Activated T-helper 2 cell treated with anti-CD3 and anti-CD28 coated beads, Interferon-gamma antibody, Interleukin-2, Interleukin-4, amounts not matched to agents 10 μg/mL and 5 μg/mL and 100 μg/mL, durations not matched to agents 14 hours and 24 hours and 36 hours (primary cell): ENCODE measurements at places on chromosomes 2 and 18.

DNA sequence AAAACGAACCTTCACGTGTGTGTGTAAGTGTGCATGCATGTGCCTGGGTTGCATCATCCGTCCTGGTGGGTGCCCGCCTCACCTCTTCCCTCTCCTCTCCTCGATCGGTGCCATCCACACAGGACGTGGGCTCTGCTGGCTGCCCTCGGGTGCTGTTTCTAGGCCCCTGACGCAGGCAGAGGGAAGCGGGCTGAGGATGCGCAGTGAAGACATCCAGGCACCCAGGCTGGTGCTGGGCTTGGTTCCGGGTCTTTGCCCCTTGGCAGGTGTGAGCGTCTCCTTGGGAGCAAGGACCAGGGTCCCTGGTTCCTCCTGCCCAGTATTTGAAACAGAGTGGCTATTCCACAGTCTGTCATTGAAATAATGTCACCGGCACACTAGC is 6.2 kb upstream of the ADCY3 start:
- no peak for DNase-seq

- DNase-seq = no peak
Measured at GRCh38 chr2:212489719-212490346, 48.8 kb downstream of the ERBB4 start.

- DNase-seq = no peak
Measured at GRCh38 chr18:54813977-54814565, 14.2 kb upstream of the RAB27B start.

DNA sequence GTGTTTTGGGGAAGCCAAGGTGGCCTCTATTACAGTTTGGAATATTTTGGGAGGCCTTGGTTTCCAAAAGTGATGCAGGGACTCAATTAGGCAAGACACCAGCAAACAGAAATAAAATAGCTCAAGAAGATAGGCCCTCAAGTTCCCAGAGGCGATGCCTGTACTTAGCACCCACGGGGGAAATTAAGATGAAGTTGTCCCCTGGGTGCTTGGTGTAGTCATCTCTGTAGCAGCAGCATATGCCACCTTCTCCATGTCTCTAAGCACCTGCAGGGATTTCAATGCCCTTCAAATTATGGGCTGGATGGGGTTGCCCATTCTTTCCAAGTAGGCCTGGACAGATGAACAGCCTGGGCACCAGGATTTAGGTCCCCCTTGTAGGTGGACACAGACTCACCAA is 185.0 kb downstream of the CTIF start:
- no peak for DNase-seq

GRCh38 chr2:199364153-199364552 is 93.6 kb downstream of the SATB2 start:
- no peak for DNase-seq

DNA sequence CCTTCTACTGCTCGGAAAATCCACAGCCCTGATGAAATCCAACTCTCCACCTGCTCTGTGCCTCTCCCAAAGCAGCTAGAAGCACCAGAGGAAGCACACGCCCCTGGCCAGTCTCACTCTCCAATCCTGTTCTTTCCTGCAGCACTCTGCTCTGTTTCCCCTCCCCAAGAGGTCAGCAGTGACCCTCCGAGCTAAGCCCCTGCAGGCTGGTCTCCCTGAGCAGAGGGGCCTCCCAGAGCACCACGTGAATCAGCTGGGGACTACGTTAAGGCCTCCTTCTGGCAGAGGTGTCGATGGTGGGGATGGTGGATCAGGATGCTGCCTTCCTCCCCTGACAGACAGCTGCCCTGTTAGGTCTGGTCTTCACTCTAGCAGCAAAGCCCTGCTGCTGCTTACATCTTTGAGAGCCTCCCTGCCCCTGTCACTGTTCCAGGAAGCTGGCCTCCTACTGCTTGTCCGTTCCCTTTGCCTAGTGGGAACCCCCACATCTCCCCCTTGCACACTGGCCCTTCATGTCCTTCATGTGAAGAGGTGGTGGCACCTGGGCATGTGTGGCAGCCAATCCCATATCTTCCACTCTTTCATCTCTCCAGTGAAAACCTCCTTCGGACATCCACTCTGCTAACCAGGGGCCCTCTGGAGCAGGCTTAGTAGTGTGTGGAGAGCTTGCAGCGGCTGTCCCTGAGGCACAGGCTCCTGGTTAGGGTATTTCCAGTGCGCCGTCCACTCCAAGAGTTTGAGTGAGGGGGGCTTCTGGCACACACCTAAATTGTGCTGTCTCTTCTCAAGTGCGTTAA is 307.5 kb upstream of the HS6ST1 start:
- no peak for DNase-seq

GRCh38 chr2:143852759-143853158 is 667.2 kb downstream of the ZEB2 start:
- DNase-seq = no peak

DNA sequence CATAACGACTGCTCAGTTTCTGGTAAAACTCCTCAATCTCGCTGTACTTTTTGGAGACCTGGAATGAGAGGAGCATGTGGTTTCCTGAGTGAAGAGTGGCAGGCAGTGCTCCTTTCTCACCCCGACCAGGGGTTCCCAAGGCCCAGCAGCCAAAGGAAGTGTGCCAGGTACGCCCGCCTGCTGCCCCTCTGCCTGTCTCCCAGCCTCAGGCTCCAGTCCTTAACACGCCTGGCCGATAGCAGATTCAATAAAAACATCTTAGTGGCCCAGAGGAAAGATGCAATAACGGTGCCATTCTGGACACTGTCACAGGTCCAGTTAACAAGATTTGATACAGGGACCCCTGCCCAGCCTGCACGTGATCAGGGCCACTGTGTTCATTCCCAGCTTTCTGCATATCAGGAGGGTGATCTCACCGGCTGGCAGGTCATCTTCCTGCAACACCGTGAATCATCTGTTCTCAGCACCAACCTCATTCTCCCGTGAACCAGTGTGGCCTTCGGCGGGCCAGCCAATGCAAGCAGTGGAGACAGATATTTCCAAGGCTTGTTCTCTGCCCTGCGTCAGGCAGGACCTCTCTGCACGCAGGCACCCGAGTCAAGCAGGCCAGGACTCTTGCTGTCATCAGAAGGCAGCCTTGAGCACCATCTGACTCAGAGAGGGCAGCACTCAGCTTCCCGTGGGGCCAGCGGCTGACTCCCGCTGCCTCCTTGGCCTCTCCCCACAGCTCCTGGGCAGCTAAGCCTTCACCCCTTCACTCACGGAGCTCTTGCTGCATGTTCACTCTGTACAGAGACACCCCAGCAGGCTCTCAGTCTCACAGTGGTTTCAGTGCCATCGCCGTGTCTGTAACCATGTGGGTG is 9.5 kb downstream of the HS1BP3 start:
- no peak for DNase-seq

DNA sequence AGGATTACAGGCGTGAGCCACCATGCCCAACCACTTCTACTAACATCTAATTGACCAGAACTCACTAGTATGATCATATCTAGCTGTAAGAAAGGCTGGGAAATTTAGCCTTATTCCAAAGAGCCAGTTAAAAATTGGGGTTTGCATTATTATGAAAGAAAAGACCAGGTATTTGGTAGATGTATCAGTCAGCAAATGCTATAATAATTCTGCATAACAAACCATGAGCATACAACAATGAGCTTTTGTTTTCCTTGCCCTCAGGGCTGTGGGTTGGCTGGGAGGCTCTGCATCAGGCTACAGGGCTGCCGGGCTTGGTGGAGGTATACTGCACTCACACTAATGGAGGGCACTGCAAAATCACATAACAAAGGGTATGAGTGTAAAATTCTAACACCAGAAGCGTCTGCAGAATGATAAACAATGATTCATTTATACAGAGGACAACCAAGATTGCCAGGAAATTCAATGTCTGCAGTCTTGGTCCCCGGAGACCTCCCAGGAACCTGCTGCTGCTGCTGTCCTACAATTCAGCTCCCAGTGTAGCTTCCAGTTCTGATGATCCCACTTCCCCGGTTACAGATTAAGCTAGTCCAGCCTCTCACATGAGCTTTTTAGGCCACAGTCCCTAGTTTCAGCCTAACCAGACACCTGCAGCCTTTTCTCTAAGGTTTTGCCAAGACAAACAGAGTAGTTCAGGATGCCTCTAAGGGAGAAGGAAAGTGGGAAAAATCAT is 32.2 kb upstream of the ST3GAL5 start:
- DNase-seq = no peak

DNA sequence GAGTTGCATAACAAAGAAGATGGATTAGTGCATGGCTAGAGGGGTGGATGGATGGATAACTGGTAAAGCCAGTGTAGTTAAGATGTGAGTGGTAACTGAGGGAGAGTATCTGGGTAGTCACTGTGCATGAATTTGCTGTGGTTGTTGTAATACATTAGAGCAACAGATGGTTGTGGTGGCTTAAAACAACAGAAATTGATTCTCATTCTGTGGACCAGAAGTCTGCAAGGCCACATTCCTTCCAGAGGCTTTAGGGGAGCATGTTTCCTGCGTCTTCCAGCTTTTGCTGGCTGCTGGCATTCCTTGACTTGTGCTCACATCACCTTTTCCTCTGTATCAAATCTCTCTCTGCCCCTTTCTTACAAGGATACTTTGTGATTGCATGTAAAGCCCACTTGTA is 155.4 kb downstream of the ASB1 start:
- no peak for DNase-seq

DNA sequence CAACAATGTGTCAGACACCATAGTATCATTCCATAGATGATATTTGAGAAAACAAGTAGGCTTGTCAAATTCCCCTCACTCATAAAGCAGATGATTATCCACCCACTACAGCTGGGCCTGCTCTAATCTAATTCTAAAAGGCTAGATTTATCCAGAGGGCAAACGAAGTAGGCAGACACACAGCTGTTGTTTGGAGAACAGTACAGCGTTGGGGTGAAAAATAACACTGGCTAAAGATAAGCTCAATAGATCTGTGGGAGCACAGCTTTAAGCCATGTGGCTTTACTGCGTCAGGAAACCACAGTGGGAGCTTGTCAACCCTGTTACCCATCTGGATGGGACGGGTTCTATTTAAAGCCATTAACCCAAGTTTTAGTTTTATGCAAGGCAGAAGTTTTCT is 48.9 kb upstream of the COBLL1 start:
- no peak for DNase-seq

- no peak for DNase-seq
Measured at GRCh38 chr2:151262629-151263028, 966 bp upstream of the RBM43 start.

- DNase-seq = no peak
Measured at GRCh38 chr2:111145103-111145760, 24.5 kb downstream of the BCL2L11 start.

DNA sequence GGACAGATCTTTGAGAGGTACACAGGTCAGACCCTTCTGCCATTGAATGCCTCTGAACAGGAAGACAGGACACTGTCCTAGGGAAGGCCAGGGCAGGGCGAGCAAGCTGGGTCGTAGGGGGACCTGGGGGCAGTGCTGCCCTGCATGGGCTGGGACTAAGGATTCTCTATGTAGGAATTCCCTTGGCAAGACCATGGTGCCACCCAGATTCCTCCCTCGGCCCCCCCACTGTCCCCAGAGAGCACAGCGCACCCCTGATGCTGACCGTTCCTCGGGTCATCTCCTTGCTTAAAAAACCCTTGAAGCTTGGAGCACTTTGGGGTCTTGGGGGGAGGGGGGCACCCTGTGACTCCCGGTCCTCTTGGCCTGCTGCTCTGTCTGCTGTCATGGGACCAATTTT is 195.1 kb downstream of the SEPTIN10 start:
- no peak for DNase-seq
